ENCODE measurements at places on chromosomes 2 and 18.

- DNase-seq: no peak
Measured at GRCh38 chr2:128228894-128229293, 89.8 kb downstream of the HS6ST1 start.

DNA sequence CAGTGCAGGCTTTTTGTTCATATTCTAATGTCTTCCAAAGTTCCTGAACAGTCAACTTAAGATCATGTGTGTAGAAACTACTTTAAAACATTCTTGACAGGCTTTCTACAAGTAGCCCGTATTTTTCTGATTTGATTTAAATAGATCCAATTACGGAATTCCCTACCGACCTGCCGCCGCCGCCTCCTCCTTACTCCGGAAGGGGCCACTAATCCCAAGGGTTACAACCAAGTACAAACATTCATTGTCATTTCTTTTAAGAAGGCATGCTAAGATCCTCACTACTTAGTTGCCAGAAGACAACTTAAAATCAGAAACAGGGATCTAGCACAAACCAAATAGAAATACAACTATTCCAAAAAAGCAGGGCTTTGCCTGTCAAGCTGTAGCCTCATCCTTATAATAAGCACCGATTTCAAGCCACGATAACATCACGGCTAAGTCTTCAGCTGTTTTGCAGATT lies 784 bp downstream of the WDR33 start:
- DNase-seq: no peak

GRCh38 chr18:56139792-56140254 lies 498.6 kb downstream of the TXNL1 start:
- DNase-seq: no peak

DNA sequence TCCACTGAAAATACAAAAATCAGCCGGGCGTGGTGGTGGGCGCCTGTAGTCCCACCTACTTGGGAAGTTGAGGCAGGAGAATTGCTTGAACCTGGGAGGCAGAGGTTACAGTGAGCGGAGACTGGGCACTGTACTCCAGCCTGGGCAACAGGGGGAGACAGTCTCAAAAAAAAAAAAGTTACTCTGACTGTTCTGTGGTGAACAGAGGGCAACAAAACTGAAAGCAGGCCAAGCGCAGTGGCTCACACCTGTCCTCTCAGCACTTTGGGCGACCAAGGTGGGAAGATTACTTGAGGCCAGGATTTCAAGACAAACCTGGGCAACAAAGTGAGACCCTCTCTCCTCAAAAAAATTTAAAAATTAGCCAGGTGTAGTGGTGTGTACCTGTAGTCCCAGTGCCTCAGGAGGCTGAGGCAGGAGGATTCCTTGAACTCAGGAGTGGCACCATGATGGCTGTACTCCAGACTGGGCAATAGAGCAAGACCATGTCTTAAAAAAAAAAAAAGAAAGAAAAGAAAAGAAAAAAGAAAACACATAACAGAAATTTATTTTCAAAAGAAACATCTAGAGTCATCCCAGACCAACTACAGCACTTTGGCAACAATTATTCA lies 13.6 kb upstream of the RTN4 start:
- DNase-seq: no peak

DNA sequence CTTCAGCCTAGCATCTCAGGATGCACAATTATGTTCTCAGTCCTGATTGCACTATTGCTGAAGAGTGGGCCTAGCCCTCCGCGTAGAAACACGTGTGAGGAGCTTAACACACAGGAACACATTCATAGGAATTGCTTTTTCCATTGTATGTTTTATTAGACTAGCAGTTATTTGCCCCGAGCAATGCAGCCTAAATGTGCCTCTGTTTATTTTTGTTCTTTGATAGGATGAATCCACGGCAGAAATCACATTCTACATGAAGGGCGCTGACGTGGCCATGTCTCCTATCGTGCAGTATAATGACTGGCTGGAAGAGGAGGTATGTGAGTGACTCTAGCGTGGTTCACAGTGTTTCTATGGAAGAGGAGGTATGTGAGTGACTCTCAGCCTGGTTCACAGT lies 65.9 kb upstream of the NFATC1 start:
- DNase-seq: no peak

DNA sequence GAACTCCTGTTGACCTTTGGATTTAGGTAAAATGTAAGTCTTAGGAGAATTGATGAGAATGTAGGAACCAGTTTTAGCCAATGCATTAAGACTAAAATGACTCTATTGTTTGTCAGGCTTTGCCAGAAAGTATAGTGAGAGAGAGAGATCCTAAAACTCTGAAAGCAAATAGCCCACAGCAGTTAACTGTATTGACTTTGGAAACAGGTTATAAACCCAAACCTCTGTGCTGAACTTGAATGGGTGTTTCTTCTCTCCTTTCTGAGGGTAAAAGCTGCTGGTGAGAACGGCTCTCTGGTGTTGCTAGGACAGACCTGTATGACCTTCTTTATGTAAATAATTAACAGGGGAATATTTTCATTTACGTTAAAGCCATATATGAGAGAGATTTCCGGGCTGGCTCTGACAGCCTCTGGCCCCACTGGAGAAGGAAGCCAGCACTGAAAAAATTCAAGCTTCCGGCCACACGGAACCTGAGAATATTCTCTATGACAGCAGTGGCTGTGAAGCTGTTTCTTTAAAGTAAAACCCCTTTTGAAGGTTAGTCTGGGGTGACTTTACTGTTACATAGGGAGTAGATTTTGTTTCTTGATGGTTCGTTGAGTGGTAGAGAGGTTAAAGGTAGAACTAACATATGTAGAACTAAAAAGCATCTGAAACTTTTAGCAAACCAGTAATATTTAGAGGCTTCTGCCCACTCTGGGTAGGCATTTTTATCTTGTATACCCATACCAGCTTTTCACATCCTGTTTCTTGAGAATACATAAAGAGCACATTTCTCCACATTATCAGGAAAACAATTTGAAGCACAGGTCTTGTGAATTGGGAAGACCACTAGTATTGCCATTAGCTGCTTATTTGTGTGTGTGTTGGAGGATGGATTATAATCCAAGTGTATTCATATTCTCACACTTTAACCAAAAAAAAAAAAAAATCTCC lies 123.8 kb downstream of the SPTBN1 start:
- no peak for DNase-seq

GRCh38 chr2:196606516-196606915 lies 33.0 kb upstream of the CCDC150 start:
- DNase-seq: no peak

DNA sequence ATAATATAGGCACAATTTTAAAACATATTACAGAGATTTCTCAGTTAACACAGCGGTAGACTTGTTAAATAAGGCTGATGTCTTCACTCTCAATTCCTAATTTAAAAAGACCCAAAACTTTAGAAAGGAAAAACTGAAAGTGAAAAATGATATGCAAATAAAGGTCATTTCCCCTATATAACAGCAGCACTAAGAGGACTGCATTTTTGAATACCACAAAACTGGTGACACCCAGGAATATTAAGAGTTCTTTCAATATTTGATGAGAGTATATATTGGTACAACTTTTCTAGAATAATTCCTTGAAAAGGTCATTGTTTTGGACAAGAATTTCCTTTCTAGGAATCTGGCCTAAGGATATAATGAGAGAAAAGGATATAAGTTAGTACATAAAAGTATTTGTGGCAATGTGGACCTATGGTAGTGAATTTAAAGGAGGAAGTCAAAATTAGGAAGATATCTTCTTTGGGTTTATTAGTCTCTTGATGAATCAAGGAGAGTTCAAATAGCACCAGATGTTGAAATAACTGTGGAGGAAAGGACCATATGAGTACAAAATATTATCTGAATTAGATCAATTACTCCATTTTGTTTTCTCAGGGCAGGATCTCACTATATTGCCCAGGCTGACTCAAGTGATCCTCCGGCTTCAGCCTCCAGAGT lies 70.3 kb downstream of the TMEM237 start:
- no peak for DNase-seq

GRCh38 chr2:69577467-69578197 lies 65.9 kb downstream of the AAK1 start:
- no peak for DNase-seq

DNA sequence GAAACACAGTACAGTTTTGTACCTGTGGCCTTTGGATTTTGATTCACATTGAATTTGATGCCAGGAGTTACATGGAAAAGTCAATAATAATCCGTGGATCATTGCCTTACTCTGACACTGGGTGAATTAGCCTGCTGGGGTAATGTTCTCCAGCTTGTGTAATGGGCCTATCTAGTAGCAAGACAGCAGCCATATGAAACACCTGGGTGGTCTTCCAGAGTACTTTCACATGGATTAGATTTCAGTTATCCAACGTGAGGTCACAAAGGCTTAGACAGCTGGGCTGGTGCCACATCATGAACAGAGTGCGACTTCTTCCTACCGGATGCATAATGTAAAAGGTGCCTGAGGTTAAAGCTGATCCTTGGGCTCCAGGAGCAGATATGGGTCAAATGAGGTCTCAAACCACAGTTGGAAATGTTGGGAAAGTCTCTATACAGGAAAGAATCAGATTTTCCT lies 486.8 kb downstream of the PARD3B start:
- no peak for DNase-seq

GRCh38 chr2:240250985-240251847 lies 110.8 kb upstream of the OTOS start:
- DNase-seq: peak; percentile 32

DNA sequence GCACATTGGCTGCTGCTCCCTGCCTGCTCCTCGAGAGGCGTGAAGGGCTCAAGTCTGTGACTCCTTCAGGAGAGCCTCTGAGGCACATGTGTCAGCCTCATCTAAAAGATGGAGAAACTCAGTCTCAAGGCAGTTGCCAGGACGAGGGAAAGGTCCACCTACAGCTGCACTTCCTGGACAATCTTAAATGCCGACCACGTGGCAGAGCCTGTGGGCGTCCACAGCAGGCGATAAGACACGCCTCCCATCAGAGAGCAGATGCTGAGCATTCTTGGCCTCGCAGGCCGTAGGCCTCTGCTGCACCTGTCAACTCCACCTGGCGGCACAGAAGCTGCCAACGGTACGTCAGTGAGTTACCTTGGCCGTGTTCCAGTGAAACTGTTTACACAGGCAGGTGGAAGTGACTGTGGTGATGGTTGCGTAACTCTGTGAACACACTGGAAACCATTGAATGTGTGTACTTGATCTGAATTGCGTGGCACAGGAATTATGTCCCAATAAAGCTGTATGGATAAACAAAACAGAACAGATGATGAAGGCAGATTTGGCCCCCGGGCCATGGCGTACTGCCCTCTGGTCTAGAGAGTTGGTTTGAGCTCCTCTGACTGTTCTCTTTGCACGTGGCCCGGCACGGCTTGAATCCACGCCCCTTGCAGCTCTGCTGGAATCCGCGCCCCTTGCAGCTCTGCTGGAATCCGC lies 114.5 kb downstream of the RNF144A start:
- no peak for DNase-seq

GRCh38 chr18:59884351-59884750 lies 15.4 kb upstream of the PMAIP1 start:
- DNase-seq: no peak

Data from T1000 (cell line).